Activated T-helper 17 cell treated with anti-CD3 and anti-CD28 coated beads, Interleukin-2, amount 50 U/mL, for 72 hours (primary cell): ENCODE measurements at places on chromosomes 6 and 20.
A peak's percentile ranks its signal among the peaks of the same experiment; 100 is the strongest.

DNA sequence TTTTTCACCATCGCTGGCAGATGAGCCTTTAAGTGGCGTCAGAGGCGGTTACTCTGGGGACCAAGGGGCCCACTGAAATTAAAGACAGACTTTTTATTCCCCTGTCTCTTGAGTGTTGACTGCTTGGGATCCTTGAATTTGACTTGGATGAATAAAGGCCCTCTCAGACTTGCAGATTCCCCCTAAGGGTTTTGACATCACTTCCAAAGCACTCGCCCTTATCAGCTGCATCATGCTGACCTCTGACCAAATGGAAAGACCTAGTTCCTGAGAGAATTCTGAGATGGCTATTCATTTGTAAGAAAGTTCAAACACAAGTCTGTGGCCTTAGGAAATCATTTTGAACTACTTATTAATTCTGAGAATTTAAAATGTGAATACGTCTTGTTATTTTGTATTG lies 13.5 kb upstream of the MOXD1 start:
- no peak for ATAC-seq

GRCh38 chr20:22070610-22071058 lies 365.2 kb downstream of the PAX1 start:
- ATAC-seq = no peak

GRCh38 chr6:15420959-15421438 lies 175.1 kb downstream of the JARID2 start:
- ATAC-seq = no peak

GRCh38 chr6:149990212-149990660 lies 26.5 kb downstream of the ULBP1 start:
- no peak for ATAC-seq

- no peak for ATAC-seq
Observed at GRCh38 chr6:23202207-23202606, 632.8 kb downstream of the HDGFL1 start.

DNA sequence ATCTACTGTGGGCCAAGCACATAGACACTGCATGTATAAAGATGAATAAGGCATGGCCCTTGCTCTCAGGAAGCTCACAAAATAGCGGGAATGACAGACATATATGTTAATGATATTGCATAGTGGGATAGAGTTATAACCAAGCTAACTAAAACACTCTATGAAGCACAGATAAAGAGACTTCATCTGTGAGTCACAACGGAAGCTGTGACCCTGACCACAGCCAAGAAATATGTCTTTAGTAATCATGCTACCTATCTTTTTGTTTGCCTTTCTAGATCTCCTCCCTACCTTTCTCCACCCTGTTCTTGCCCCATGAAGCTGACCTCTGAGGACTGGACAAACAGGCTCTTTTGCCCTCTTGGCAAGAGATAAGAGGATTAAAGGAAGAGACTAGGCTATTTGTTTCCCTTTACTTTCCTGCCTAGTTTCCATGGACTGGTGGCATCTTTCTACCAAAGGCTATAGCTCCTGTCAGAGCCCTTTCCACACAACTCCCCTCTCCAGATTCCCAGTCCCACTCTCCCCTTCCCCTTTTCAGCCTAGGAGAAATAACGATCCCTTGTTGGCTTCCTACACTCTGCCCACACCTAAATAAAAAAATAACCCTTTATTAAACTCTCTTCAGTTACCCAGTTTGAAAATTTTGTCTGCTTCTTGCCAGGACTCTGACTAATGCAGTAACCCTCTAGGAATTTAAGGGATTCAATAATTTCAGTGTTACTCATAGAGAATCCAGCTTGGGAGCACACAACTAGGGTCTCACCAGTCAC lies 504.9 kb upstream of the MARCKS start:
- peak; percentile 34 for ATAC-seq

- ATAC-seq = no peak
Observed at GRCh38 chr6:130355572-130355971, 10.2 kb upstream of the TMEM200A start.

DNA sequence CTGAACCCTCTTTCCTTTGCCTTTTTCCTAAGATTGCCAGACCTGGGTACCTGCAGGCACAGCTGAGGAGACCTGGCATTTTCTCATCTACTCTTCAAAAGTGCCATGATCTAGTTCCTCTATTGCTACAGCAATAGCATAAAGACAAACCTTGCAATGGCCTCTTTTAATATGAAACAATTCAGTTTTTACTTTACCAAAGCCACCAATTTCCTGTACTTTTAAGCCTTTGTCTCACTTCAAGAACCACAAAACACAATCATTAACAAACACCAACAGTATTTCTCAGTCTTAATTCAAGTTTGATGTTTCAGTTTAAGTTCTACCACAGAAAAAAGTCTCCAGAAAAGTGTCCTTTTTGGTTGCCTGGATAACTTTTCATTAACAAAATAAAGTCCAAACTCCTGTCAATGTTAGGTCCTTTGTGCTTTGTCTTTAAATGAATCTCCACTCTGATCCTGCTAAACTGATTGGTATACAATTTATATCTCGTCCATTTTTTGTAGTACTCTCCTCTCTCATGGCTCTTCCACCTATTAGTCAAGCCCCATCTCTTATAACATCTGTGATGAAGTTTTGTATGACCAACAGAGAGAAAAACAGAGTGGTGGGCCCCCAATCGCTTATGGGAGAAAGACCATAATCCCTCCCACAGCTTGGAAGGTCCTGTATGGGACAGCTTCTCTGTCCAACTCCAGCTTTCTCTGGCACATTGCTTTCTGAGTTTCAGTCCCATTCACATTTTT lies 50.5 kb upstream of the THEMIS start:
- peak; percentile 68 for ATAC-seq

DNA sequence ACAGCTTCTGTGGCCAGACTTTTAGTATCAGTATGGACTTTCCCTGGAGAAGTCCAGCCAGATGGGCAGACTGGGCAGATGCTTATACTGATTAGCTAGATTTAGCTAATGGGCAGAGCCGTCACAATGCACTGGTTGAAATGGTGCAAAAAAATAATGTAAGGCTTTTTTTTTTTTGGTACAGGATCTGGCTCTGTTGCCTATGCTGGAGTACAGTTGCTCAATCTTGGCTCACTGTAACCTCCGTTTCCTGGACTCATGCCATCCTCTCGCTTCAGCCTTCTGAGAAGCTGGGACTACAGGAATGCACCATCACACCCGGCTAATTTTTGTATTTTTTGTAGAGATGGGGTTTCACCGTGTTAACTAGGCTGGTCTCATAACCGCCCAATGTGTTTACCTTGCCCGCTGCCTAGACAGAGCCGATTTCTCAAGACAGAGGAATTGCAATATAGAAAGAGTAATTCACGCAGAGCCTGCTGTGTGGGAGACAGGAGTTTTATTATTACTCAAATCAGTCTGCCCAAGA lies 16.4 kb upstream of the KIFC1 start:
- ATAC-seq = peak; percentile 24

GRCh38 chr6:50821441-50822077 lies 2.9 kb downstream of the TFAP2B start:
- ATAC-seq = no peak

GRCh38 chr6:126180585-126180984 lies 159.3 kb upstream of the CENPW start:
- ATAC-seq = peak; percentile 99

DNA sequence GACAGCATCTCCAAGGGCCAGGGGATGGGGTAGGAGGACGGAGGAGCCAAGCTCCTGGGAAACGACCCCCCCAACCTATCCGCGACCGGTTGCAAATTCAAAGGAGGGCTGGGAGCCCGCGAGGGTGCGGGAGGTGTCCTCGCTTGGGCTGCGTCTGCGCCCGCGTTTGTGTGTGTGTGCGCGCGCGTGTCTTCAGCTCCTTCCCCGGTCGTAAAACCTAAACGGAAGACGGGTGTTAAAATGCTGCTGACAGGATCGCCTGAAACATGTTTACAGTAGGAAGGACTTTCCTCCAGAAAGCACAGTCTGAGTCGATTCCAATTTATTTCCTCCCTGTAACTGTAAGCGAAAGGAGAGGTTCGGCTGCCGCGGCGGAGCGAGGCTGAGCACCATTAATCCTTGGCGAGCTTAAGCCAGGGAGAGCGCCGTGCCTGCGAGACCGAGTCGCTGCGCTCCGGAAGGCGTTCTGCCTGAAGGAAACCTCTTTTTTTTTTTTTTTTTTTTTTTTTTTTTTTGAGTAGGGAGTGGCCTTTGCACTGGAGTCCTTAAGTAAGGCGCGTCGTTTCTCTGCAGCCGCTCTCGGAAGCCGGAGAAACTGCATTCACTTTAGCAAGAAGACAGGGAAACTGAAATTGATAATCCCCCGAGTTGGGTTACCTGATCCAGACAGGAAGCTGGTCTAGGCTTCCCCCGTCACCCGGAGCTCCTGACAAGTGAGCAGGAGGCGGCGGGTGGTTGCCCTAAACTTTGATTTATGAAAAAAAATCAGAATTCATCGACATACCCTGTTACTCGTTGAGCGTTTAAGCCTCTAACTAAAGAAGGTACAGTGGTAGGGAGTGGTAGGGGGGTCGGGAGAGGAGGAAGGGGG lies 4.8 kb upstream of the SOX4 start:
- peak; percentile 59 for ATAC-seq

GRCh38 chr6:158232316-158233213 lies 64.4 kb downstream of the GTF2H5 start:
- ATAC-seq = peak; percentile 51
